ENCODE measurements at places on chromosomes 6 and 20.

DNA sequence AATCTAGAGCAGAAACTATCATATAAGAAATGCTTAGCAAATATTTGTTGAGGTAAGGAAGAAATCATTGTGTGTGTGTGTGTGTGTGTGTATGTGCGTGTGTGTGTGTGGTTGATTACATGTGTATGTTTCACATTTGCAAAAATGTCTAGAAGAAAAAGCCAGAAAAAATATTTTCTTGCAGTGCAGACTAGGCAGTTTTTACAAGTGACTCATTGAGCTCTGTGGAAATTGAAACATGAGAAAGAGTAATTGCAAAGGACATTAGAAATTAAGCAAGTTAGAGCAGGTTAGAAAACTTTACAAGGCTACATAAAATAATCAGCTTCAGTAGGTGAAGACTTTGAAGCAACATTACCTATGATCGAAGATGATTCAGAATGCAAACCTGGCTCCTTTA lies 669.0 kb upstream of the EYS start:
- DNase-seq, result no peak

GRCh38 chr20:50824137-50824536 lies 29.3 kb downstream of the BCAS4 start:
- DNase-seq, result no peak

- no peak for DNase-seq
These were observed 100.9 kb downstream of the OPRM1 start for GRCh38 chr6:154139892-154140291.

DNA sequence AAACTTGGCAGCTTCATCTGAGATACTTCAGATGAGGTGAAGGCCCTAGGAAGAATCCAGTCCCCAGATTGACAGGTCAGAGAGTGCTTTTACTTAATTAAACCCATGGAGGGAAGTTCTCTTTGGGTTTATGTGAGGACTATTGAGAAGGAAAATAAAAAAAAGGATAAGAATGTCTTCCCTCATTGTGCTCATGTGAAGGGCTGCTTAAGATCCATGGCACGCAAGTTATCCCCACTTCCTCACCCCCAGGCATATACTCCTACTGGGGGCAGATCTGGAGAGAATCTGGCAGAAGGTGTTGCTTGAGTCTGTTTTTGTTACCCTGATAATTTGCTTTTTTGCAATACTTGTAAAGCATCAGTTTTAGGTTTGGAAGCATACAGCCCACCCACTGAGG lies 322.9 kb upstream of the TFAP2D start:
- DNase-seq, result no peak

DNA sequence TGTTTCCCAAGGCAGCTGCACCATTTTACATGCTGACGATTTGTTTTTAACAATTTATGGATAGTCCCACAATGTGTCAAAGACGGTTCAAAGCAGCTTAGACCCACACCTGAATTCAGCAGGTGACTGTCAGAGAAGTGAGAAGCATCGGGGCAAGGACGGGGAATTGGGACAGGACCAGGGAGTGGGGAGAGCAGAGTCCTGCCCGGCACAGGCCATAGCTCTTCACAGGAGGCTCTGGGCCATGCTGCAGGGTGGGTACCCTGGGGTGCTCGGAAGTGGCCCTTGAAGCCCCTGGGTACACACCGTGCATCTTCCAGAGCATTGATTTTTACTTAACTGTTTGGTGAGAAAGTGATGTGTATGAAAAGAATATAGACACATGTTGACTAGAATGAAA lies 33.2 kb upstream of the PHACTR3 start:
- DNase-seq, result no peak

- no peak for DNase-seq
These were observed 1.7 kb downstream of the PREX1 start for GRCh38 chr20:48826069-48826468.

- DNase-seq, result no peak
These were observed 139.6 kb downstream of the PHACTR3 start for GRCh38 chr20:59743767-59744485.

GRCh38 chr20:47481330-47482216 lies 20.1 kb upstream of the NCOA3 start:
- no peak for DNase-seq

GRCh38 chr6:136465766-136466303 lies 84.4 kb downstream of the MAP7 start:
- DNase-seq, result no peak

GRCh38 chr6:24489470-24489869 lies at the start of gene GPLD1:
Gene GPLD1 (minus strand): TSS chr6:24489578. CDS start chr6:24489511, 67 bp downstream.
- DNase-seq, result no peak

DNA sequence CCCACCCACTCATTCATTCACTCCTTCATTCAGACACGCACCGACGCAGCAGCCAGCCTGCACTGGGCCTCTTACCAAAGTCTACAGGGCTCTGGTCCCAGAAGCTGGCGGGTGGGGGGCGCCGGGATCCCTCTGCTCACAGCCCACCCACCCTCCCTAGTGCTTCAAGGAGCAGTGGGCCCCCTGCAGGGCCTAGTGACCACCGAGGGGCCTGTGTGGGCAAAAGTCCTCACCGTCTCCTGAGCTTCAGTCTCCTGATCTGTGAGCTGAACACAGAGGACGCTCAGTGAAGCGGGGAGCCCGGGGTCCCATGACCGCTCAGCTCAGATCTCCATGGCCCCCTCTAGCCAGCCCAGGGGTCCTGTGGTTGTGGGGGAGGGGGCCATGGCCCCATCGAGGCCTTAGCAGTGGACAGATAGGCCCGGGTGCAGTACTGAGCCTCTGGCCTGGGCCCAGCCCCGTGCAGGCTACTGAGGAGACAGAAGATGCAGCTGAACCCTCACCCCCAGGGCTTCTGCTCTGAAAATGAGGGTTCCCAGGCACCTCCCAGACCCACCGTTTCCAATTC lies 33.4 kb upstream of the MRGBP start:
- no peak for DNase-seq

DNA sequence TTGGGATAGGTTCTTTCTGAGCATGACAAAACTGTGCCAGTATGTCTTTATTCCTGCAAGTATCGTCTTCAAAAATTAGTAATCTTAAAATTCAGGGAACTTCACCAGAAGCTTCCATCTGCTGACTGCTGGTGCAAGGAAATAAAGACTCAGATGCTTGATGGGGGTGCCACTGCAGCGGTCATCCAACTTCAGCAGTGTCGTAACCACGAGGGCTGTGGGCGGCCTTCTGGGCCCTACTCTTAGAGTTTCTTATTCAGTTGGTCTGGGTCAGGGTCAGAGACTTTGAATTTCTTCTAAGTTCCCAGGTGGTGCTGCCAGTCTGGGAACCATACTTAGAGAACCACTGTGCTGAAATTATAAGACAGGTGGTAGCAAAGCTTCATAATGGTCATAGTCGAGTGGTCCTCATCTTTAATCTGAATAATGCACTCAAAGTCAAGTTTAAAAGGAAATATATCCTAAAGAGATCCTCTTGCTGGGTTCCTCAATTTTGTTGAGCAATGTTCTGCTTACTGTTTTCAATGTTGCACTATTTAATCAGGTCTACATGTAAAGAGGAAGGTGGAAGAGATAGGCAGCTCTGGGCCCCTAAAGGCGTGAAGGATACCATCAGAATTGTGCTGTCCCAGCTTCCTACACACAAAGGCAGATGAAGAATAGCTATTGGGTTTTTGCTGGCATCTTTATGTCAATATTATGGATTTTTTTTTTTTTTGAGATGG lies 165.4 kb upstream of the GMDS start:
- no peak for DNase-seq

Data from CD4-positive, alpha-beta T cell treated with Interleukin-17A for 4 hours (primary cell).